IPS DF 6.9 (cell line): ENCODE measurements at places on chromosomes 16 and 17.

GRCh38 chr17:7313890-7314718 is 1.1 kb downstream of the GPS2 start:
- DNase-seq, result no peak

- no peak for DNase-seq
These were observed 52.7 kb downstream of the SREBF1 start for GRCh38 chr17:17783825-17784656.

DNA sequence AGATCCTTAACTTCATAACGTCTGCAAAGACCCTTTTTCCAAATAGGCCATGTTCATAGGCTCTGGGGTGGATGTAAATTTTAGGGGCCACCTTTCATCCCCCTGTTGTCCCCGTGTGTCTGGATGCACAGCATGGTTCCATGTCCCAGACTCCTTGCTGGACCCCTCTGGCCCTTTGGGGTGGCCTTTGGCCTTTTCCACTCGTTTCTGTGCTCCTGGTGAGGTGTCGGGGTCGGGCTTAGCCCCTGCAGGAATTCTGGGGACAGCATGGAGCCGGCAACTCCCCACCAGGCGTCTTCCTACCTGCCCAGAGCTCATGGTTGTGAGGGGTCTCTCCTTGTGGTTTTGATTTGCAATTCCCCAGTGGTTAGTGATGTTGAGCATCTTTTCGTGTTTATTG is 183.5 kb downstream of the SEC14L1 start:
- DNase-seq, result no peak

GRCh38 chr17:39631403-39631802 is 4.7 kb downstream of the PPP1R1B start:
- DNase-seq, result no peak

- DNase-seq, result peak; percentile 55
These were observed 192.8 kb downstream of the MAP2K6 start for GRCh38 chr17:69607162-69607834.

GRCh38 chr17:63696381-63696961 is 3.5 kb downstream of the LIMD2 start:
- DNase-seq, result no peak

- DNase-seq, result no peak
These were observed 10.8 kb downstream of the EMP2 start for GRCh38 chr16:10569621-10570020.

DNA sequence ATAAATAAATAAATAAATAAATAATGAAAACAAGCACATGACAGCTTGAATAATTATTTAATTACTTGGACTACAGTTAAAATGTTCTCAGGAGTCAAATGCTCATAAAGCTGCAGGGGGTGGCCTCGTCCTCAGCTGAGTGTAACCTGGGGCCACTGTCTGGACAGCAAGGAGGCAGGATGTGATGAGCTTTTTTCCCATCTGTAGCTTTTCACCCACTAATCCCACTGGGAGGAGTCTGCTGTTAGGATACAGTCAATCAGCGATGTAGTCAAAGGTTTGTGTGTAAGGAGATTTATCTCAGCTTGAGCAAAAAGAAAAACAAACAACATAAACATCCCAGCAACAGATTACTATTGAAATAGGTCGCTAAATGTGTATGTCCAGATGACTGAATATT is 22.5 kb downstream of the ZCCHC14 start:
- no peak for DNase-seq

DNA sequence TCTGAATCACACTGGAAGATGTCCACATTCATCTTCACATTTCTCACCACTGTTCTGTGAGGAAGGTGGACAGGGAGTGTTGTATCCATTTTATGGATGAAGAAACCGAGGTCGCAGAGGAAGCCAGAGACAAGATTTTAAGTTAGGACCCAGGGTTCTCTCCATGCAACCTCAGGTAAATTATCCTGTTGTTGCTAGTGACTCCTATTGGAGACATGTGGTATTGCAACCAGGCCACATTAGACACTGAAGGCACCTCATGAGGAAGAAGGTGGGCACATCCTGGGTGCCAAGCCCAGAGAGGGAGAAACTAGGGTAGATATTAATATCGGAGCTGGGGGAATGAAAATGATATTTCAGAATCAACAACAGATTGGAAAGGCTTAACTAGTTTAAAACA is 8.5 kb upstream of the WNT9B start:
- no peak for DNase-seq

GRCh38 chr17:27766438-27766837 is 33.9 kb downstream of the NOS2 start:
- DNase-seq, result no peak

- DNase-seq, result peak; percentile 61
These were observed at the start of gene HS3ST3A1 for GRCh38 chr17:13601776-13602551. HS3ST3A1 (minus strand) TSS chr17:13601929; CDS start chr17:13601129, 800 bp downstream.

GRCh38 chr17:73271072-73271471 is 9.4 kb upstream of the CPSF4L start:
- no peak for DNase-seq

DNA sequence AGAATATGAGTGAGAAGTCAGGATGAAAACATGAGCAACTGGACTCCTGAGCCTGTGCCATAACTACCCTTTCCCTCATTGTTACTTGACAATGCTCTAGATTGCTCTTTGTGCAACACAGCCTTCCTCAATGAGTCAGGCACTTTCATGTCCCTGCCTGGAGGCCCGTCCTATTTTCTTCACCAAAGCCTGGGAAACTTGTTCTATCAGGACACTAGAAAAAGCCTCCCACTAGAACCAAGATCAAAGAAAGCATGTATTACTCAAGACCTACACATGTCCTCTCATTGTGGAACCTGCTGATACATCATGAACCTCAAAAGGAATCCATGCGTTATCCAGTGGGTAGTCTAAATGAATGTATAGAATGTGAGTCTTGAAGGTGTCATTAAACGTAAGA is 624.5 kb downstream of the TOX3 start:
- DNase-seq, result no peak

- no peak for DNase-seq
These were observed 45.1 kb downstream of the ABCA9 start for GRCh38 chr17:69015631-69016030.

DNA sequence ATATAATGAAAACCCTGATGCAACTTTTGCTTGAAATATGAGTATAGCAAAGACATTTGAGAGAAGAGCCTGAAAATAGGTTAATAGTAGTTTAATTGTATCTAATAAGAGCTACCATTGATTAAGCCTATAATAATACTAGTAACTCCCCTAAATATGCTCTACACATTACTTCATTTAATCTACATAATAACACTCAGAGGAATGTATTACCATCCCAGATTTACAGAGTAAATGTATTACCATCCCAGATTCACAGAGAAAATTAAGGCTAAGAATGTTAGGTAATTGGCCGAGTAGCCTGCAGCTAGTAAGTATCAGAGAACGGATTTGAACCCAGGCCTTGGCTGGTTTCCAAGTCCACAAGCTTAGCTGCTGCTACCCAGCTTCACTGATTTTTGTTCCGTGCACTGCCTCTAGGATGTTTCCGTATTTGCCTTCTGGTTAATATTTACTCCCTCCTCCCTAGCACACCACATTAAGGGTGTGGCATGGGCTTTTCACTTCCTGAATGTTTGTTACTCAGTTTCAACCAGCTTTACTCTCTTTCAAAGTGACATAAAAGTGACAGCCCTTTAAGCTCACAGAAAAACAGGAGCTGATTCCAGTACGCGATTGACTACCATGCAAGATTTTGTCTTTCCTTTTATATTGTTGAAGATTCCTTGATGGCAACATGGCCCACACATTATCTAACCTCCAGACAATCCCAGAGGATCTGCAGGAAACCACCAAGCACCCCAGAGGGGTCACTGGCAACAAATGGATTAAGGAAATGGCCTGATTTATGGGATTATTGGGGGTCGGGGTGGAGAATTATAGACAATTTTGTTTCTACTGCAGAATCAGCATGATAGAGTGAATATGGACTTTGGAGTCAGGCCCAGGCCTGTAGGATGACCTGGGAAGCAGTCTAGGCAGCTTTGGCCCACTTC is 26.7 kb upstream of the TOX3 start:
- no peak for DNase-seq

DNA sequence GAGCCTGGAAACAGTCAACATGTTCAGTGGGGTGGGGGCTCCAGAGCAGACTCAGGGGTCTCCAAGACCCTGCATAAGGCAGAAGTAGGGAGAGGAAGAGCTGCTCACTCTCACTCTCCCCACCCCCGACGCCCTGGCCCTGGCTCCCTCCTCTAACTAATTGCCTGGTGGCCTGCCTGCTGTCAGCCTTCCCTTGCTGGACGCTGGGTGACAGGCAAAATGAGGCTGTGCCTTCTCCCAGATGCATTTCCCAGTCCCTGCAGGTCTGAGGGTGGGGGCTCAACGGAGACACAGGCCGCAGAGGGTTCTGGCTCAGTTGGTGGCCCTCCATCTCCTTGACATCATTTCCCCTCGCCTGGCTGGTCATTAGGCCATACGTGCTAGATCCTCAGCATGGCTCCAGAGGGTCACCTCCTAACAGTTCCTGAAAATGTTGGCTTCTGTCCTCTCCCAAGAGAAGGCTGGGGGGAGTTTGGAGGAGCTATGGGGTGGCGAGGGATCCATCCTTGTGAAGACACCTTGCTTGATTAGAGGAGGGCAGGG is 1.4 kb downstream of the FMNL1 start:
- no peak for DNase-seq

DNA sequence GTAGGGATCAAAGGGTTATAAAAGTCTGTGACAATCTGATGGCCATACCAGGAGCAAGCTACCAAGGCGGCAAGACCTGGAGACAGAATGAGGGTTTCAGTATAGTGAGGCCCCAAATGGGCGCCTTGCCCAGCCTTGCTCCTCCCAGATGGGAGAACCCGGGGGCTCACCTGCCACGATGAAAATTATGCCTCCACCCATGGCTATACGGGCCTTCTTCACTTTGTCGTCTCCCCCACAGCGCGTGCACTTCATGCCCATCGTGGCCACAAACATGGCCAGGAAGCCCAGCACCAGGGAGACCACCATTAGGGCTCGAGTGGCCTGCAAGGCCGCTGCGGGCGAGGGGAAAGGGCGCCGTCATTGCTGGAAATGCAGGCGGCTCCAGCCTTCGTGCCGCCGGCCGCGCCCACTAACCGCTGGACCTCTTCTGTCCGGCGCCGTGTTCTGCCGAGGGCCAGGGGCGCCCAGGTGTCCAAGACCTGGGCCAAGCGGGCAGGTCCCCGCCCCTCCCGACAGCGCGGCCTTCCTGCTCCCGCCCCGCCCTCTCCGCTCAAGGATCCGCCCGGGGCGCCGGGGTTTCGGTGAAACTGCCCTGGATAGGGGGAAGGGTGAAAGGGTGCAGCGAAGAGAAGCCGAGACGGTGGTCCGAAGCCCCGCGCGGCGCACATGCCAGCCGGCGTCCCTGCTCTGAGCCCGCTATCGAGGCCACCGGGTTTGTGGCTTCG is 1.5 kb downstream of the CLDN7 start:
- DNase-seq, result no peak

GRCh38 chr16:74320707-74321106 is 24.1 kb downstream of the PSMD7 start:
- no peak for DNase-seq

GRCh38 chr16:56617212-56618085 is 8.1 kb upstream of the MT1E start:
- no peak for DNase-seq
